ENCODE measurements at places on chromosomes 3 and 15.

GRCh38 chr15:77187751-77188464 is 117.0 kb upstream of the TSPAN3 start:
- peak; percentile 70 for DNase-seq

DNA sequence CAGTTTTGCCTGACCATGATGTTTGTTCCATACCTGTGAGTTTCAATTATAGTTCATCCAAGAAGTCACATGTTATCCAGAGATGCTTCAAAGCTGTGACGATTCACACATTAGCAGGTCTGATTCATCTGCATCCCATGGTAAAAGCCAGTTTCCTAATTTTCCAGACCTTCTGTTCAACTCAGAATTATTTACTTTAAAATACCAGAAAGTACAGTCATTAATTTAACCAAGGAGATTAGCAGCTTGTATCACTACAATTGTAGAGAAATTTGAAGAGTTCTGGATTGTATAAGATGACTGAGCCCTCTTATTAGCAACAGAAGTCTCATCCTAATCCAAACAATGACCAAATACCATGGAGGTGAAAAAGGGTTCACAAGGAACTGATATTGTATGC is 76.1 kb upstream of the THBS1 start:
- DNase-seq, result peak; percentile 96

DNA sequence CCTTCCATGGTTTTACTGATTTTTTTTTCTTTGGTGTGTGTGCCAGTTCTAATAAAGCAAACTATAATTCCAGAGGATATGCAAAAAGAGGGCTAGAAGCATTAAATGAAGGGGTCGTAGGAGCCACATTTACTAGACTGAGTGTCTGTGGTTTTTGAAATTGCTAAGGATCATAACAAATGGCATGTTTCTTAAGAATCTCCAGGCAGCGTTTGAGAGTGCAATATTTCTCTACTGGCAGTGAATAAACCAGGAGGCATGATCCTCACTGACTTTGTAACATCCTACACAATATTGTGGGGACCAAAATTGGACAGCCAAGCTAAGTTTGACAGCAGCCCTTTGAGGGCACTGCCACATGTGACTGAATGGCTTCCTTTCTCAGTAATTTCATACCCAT is 115.9 kb upstream of the CCNL1 start:
- no peak for DNase-seq

DNA sequence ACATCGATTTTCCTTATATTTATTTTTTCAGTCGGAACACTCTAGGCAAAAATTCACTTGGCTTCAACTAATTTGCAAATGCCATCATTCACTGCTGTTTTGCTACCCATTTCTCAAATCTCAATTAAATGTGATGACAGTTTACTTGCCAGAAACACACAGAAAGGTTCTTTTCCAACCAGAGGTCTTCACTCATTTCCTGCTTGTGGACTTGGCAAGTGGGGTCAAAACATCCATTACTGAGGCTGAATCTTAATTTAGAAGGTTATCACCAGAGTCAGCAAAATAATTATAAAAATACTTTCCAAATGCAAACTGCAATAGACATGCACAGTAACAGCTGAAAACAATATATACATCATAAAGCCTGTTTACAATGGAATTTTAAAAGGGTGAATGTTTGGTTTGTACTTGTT is 625.4 kb upstream of the TBL1XR1 start:
- peak; percentile 9 for DNase-seq

DNA sequence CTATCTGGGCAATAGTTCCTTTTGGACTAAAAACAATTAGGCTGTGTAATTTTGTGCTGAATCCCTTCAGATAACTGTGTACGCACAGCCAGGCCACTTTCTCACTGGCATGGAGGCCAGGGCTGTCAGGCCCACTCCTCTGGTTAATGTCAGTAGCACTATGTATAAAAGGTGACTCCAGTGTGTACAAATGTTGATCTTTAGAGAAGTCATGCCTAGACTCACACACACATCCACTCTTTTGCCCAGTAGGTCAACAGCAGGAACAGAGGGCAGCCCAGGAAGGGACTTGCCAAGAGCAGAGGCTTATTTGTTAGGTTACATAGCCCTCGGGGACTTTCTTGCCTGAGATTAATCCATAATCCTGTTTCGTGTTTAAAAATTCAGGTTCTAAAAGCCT is 416.6 kb upstream of the WNT5A start:
- no peak for DNase-seq

GRCh38 chr3:34319881-34320280 is 521.5 kb downstream of the PDCD6IP start:
- DNase-seq, result no peak

DNA sequence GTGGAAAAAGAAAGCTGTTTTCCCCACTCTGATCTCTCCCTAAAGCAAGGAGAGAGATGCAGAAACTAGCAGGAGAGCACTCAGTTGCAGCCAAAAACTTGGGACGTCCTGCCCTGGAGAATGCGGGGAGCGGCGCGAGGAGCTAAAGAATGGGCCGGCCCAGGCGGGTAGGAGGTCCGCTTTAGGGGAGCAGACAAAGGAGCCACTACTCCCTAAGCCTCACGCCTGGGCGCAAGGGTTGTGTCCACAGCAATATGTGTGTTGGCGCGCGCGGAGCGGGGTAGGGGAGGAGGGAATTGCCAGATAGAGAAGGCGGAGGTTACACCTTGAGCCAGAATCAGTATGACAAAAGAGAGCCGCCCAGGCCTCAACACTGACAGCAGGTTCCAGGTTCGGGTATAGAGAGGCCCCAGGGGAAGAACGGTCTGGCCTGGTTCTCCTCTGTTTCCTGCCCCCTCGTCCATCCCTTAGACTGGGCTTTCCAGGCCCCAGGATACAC is 2.9 kb downstream of the WNT5A start:
- DNase-seq, result peak; percentile 62

GRCh38 chr3:107794664-107795443 is 272.1 kb downstream of the BBX start:
- peak; percentile 18 for DNase-seq

GRCh38 chr15:97706059-97706458 is 254.4 kb upstream of the ARRDC4 start:
- DNase-seq, result no peak

DNA sequence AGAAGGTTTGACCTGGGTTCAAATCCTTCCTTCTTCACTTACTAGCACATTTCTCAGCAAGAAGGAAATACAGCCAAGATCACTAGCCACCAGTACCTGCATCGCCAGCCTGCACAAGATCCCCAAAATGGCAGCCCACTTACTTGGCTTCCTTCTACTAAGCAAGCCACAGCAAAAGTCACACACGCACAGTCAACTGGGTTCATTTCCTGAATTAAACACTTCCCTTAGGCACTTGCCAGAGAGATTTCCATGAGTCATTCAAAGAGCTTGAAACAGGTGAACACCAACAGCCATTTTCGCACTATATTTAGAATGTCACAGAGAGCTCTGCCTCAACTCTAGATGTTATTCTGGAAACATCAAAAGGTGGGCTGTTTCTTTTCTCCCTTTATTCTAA is 42.6 kb downstream of the MGLL start:
- DNase-seq, result peak; percentile 67

DNA sequence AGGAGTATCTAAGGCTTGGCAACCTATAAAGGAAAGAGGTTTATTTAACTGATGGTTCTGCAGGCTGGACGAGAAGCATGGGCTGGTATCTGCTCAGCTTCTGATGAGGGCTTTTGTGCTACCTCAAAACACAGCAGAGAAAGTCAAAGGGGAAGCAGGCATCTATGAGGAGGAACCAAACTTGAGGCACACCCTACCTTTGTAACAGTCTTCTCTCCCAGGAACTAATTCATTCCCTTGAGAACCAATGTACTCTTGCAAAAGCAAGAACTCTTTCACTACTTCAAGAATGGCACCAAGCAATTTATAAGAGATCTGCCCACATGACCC is 109.0 kb downstream of the CGGBP1 start:
- no peak for DNase-seq
